ENCODE measurements at places on chromosomes 6 and 20.

GRCh38 chr6:97207383-97207782 is 75.6 kb downstream of the MMS22L start:
- DNase-seq = no peak

DNA sequence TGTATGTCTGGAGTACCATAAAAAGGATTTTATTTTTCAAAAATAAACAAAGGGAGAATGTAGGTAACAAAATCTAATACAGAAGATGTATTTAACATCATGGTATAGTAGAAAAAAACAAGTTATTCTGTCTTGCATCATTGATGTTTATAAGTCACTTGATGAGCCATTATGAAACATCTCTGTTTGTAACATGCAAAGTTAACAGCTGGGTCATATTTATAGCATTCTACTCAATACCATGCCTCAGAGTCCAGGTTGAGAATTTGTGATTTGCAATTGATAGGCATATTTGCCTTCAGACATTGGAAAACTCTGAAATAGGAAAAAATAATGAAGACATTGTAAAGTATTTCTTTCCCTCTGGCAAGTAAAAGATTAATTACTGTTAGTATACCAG is 52.3 kb upstream of the IL20RA start:
- DNase-seq = no peak

- DNase-seq = no peak
Measured at GRCh38 chr20:4153661-4154238, 138.4 kb upstream of the RNF24 start.

DNA sequence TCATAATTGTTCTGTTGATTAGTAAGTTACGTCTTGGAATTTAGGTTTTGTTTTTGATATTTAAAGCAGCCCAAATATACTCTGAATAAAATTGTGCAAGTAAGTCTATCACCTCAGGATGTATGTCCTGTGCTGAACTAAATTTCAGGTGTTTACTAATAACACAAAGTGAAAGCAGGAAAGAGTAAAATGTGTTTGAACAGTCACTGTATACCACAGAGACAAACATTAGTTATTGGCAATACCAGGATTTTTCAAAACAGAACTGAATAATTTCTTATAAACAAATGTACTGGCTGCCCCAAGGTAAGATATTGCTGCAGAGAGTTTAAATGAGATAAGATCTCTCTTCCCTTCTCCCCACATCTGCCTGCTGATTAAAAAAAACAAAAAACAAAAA is 404.7 kb upstream of the RUNX2 start:
- no peak for DNase-seq

DNA sequence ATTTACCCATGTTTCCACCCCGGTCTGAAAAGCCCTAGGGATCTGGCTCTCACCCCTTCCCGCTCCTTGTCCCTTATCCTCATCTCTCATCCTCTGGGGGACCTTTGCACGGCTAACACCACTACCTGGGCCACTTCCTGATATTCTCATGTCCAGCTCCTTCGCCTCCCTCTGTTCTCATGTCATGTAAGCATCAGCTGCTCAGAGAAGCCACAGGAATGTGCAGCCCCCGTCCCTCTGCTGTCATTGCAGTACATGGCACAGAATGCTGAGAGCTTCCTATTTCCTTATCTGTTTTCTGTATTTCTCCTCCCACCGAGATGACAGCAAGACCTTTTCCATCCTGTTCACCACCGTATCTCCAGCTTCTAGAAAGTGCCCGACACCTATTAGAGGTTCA is 102.4 kb downstream of the MTHFD1L start:
- no peak for DNase-seq

DNA sequence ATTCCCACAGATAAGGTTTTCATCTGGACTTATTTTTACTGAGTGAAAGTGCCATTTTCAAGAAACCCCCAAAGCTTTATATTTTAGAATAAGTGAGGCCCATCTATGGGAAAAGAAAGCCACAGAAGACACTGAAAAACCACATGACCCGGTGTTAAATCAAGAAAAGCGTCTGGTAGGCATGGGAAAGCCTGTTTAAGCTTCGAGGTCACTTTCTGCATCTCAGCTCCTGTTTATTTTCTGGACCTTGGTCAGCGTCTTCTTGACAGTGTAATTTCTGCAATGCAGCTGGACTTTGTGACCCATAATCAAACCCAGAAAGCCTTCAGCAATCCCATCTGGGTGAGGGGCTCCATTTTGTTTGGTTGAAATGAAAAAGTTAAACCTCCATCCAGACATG is 59.6 kb upstream of the NEDD9 start:
- no peak for DNase-seq

DNA sequence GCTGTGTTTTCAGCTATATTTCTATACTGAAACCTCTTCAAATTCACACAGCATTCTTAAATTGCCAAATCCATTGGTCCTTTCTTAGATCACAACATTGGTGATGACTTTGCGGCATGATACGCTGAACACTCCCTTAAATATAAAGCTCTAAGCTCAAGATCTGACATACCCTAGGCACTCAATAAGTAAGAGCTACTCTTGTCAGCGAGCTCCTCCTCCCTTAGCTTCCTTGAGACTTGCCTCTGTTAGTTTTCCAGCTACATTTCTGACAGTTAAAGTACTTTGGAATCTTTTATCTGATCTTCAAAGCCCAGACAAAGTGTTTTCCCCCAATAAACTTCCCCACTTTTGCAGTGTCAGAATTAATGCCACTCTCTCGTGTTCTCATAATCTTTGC is 117.0 kb downstream of the HIVEP2 start:
- DNase-seq = no peak

- no peak for DNase-seq
Measured at GRCh38 chr6:85677234-85677956, 34.7 kb upstream of the SYNCRIP start.

- DNase-seq = no peak
Measured at GRCh38 chr6:159092631-159093030, 47.8 kb upstream of the TAGAP start.

GRCh38 chr6:77650098-77650663 is 2.7 kb upstream of the MEI4 start:
- DNase-seq = no peak
